Karpas-422 (cell line): ENCODE measurements at places on chromosomes 5 and 9. TPM values are rescaled to one million over a fixed set of nuclear protein-coding genes. Genes with fewer than 3 reads are reported as not detected.
A peak's percentile ranks its signal among the peaks of the same experiment; 100 is the strongest.

DNA sequence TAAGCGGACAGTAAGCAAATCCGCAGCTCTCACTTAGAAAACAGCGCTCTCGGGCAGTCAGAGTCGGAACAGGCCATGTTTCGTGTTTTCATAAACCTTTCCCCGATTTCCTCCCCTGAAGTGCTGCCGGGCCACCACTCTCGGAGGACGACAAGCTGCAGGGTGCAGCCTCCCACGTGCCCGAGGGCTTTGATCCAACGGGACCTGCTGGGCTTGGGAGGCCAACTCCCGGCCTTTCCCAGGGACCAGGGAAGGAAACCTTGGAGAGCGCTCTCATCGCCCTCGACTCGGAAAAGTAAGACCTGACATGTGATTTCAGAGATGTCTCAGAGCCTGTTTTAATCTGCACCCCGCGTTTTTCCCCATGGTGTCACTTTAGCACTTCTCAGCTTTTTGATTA lies 99.8 kb upstream of the CACNA1B start:
- no peak overlapping the region for H3K4me3 ChIP-seq
- H3K36me3 ChIP-seq: peaks cover 13% of the 10 kb centered on the region; the same call in 1 of the 2 replicates
- no peaks in the 10 kb centered on the region for H3K27me3 ChIP-seq
- no peaks in the 10 kb centered on the region for H3K4me1 ChIP-seq
- no peak overlapping the region for H3K27ac ChIP-seq

Gene INSL4
- total RNA-seq: not detected in 2 replicates

GRCh38 chr5:40385544-40385943 lies 294.2 kb upstream of the PTGER4 start:
- H3K27ac ChIP-seq: no peak overlapping the region
- no peak overlapping the region for H3K4me3 ChIP-seq
- DNase-seq: no peak
- H3K36me3 ChIP-seq: no peaks in the 10 kb centered on the region

DNA sequence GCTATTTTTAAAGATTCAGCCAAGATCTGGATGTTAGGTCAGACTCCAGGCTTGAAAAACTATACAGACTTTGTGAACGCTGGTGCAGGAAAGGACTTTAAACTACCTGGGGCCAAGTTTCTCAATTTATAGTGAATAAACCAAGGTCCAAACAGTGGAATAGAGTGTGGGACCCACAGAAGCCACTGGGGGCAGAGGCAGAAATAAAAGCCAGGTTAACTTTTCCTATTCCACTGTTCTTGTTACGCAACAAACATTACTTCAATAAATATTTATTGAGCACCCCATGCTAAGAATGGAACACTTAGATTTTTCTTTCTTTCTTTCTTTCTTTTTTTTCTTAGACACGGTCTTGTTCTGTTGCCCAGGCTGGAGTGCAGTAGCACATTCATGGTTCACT lies 11.0 kb upstream of the HAVCR1 start:
- H3K27ac ChIP-seq: no peak overlapping the region
- no peaks in the 10 kb centered on the region for H3K36me3 ChIP-seq
- H3K4me3 ChIP-seq: no peak overlapping the region
- no peaks in the 10 kb centered on the region for H3K4me1 ChIP-seq

GRCh38 chr5:5792106-5792505 lies 369.6 kb downstream of the ICE1 start:
- no peaks in the 10 kb centered on the region for H3K36me3 ChIP-seq
- no peak overlapping the region for H3K4me3 ChIP-seq
- no peak for DNase-seq
- H3K27me3 ChIP-seq: no peaks in the 10 kb centered on the region
- no peaks in the 10 kb centered on the region for H3K4me1 ChIP-seq

DNA sequence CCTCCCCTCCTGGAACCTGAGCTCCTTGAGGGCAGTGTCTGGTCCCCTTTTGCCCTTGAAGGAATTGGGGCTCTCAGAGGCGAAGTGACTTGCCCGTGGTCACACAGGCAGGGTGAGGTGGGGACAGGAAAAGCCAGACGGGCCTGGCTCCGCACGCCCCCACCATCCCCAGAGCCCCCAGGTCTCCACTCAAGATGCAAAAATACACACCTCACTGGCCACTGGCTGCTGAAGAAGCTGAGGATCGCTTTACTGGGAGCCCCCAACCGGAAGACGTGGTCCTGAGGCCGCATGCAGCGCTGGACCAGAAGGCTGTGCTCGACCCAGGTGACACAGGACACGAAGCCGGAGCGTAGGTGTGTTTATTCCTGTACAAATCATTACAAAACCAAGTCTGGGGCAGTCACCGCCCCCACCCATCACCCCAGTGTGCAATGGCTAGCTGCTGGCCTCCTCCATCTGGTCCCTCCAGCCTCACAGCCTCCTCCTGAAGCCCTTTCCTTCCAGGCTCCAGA lies 7.6 kb upstream of the AK1 start:
- peaks cover 11% of the 10 kb centered on the region for H3K36me3 ChIP-seq
- H3K4me1 ChIP-seq: no peaks in the 10 kb centered on the region
- no peak for DNase-seq
- no peak overlapping the region for H3K4me3 ChIP-seq
- H3K27me3 ChIP-seq: no peaks in the 10 kb centered on the region
- H3K27ac ChIP-seq: no peak overlapping the region

DNA sequence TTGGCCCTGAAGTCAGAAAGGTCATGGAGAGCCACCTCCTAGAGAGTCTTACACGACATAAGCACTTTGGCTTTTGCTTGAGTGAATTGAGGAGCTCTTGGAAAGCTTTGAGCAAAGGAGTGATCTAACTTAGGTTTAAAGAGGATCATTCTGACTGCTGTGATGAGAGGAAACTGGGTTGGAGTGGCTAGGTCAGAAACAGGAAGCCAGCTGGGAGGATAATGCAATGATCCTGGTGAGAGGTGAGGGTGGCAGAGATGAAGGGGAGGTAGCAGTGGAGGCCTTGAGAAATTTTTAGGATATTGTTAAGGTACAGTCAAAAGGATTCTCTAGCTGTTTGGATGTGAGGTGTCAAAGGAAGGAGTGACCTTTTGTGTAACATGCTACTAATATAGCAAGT lies 32.2 kb upstream of the ROPN1L start:
- H3K27me3 ChIP-seq: no peaks in the 10 kb centered on the region
- no peak for DNase-seq
- no peaks in the 10 kb centered on the region for H3K4me1 ChIP-seq
- H3K27ac ChIP-seq: no peak overlapping the region
- no peak overlapping the region for H3K4me3 ChIP-seq
- peaks cover 48% of the 10 kb centered on the region for H3K36me3 ChIP-seq

DNA sequence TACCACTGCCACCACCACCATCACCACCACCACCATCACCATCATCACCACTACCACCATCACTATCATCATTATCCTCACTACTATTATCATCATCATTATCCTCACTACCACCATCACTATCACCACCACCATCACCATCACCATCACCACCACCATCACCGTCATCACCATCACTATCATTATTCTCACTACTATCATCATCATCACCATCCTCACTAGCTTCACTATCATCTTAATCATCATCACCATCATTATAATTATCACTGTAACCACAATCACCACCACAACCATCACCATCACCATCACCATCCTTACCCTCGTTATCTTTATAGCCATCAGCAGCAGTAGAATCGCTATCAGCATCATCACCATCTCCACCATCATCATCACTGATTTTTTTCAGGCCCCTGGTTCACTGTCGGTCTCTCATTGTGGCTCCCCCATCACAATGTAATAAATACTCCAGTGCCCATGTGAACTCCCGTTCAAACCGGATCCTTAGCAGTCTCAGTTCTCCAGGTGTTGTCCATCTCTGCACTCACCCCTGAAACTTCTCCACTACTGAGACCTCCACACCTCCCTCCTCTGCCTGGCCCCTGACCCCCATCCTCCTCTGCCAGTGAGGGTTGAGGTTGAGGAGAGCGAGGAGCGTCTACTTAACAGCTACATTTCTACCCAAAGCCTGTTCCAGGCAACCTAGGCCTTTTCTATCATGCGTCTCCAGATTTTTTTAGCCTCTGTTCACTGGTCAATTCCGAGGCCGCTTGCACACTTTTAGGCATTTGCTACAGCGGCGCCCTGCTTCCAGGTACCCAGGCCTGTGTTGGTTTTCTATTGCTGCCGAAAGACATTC lies 238.2 kb downstream of the PBX3 start:
- no peak for DNase-seq
- no peaks in the 10 kb centered on the region for H3K4me1 ChIP-seq
- no peaks in the 10 kb centered on the region for H3K36me3 ChIP-seq
- H3K27ac ChIP-seq: no peak overlapping the region

Gene CCDC187
- total RNA-seq: 0.34 and 0.43 TPM in 2 replicates

Gene GABRP
- not detected in 2 replicates for total RNA-seq

Gene KYAT1
- total RNA-seq: 26.8 and 31.3 TPM in 2 replicates

Gene PCDHB5
- total RNA-seq: not detected in 2 replicates

- no peak overlapping the region for H3K4me3 ChIP-seq
- DNase-seq: no peak
- H3K4me1 ChIP-seq: no peaks in the 10 kb centered on the region
- H3K36me3 ChIP-seq: no peaks in the 10 kb centered on the region
- H3K27me3 ChIP-seq: peaks cover 2% of the 10 kb centered on the region; the same call in 1 of the 2 replicates
Observed at GRCh38 chr5:54669845-54670244, 152.3 kb downstream of the SNX18 start.

Gene ARL14EPL
- total RNA-seq: not detected in 2 replicates

DNA sequence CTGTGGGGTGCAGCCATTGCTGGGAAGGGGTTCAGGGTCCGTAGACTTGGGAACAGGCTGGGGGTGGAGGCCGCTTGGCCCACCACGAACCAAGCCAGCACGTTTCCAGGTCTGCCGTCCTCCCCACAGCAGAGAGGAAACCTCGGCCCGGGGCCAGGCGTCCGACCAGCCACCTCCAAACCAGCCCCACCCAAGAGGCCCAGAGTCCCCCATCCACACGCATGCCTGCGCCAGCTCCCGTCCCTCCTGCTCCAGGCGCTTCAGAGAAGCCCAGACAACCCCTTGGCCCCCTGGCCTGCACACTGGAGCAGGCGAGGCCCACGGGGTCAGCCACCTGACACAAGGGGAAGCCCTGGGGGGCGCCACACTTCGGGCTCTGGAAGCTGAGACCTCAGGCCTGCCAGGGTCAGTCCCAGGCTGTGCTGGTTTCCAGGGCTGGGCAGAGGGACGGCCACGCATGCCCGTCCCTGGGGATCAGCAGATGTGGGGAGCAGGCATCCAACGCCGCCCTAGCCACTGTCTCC lies 6.3 kb downstream of the DNLZ start:
- no peak overlapping the region for H3K27ac ChIP-seq
- DNase-seq: no peak
- no peaks in the 10 kb centered on the region for H3K27me3 ChIP-seq
- no peaks in the 10 kb centered on the region for H3K36me3 ChIP-seq
- peaks cover 34% of the 10 kb centered on the region for H3K4me1 ChIP-seq

Gene PCDHGB5
- 17.0 and 26.4 TPM in 2 replicates for total RNA-seq

Gene TMEM8B
- 2.9 and 3.0 TPM in 2 replicates for total RNA-seq

- no peaks in the 10 kb centered on the region for H3K4me1 ChIP-seq
- no peak overlapping the region for H3K27ac ChIP-seq
- DNase-seq: no peak
- no peak overlapping the region for H3K4me3 ChIP-seq
- H3K27me3 ChIP-seq: no peaks in the 10 kb centered on the region
Observed at GRCh38 chr9:78746010-78746409, 449.1 kb downstream of the PSAT1 start.

Gene NELFB
- 17.8 and 42.7 TPM in 2 replicates for total RNA-seq

GRCh38 chr9:89676281-89676680 lies 71.5 kb downstream of the GADD45G start:
- no peaks in the 10 kb centered on the region for H3K27me3 ChIP-seq
- DNase-seq: no peak
- no peaks in the 10 kb centered on the region for H3K36me3 ChIP-seq

Gene OGN
- 3.3 and 16.4 TPM in 2 replicates for total RNA-seq

DNA sequence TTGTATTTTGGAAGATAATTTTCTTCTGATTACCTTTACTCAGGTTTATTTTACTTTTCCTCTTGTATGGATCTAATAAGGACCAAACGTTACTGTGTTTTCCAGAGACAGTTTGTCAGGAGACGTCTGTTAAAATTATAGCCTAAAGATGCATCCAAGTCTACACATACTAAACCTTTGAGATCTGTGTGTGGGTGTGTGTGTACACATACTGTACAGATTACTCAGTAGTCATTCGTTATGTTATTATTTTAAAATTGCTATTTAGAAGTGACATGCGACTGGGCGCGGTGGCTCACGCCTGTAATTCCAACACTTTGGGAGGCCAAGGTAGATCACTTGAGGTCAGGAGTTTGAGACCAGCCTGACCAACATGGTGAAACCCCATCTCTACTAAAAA lies 51.6 kb upstream of the CNTLN start:
- no peak overlapping the region for H3K27ac ChIP-seq
- no peaks in the 10 kb centered on the region for H3K36me3 ChIP-seq
- no peaks in the 10 kb centered on the region for H3K27me3 ChIP-seq
- DNase-seq: no peak
- H3K4me1 ChIP-seq: no peaks in the 10 kb centered on the region
- no peak overlapping the region for H3K4me3 ChIP-seq

Gene SPINK4
- total RNA-seq: not detected in 2 replicates

DNA sequence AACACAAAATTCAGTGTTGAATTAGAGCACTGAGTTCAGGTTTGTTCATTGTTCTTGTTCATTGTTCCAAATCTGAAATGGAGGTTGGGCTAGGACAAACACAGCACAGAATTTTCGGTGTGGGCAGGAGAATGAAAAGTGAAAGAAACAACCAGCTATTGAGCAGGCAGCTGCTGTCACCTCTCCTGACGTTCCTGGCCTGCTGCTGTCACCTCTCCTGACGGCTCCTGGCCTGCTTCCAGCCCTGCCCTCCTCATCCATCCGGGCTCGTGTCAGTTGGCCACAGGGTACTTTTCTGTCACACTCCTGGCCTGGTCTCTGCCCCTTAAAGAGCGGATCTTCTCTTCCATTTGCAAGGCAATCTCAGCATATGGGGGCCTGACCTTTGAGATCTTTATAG lies 45.2 kb upstream of the CKMT2 start:
- H3K4me3 ChIP-seq: no peak overlapping the region
- H3K36me3 ChIP-seq: no peaks in the 10 kb centered on the region
- DNase-seq: no peak
- peak overlapping the region; percentile 29 for H3K27ac ChIP-seq
- no peaks in the 10 kb centered on the region for H3K27me3 ChIP-seq

GRCh38 chr5:42035526-42035925 lies 110.4 kb downstream of the FBXO4 start:
- H3K27me3 ChIP-seq: no peaks in the 10 kb centered on the region
- no peak for DNase-seq
- H3K36me3 ChIP-seq: no peaks in the 10 kb centered on the region
- no peaks in the 10 kb centered on the region for H3K4me1 ChIP-seq
- no peak overlapping the region for H3K4me3 ChIP-seq
- H3K27ac ChIP-seq: no peak overlapping the region

- H3K27me3 ChIP-seq: no peaks in the 10 kb centered on the region
- no peaks in the 10 kb centered on the region for H3K4me1 ChIP-seq
- no peak for DNase-seq
Observed at GRCh38 chr9:21559402-21560280, 77.5 kb upstream of the IFNE start.

Gene PTGES
- total RNA-seq: not detected in 2 replicates

DNA sequence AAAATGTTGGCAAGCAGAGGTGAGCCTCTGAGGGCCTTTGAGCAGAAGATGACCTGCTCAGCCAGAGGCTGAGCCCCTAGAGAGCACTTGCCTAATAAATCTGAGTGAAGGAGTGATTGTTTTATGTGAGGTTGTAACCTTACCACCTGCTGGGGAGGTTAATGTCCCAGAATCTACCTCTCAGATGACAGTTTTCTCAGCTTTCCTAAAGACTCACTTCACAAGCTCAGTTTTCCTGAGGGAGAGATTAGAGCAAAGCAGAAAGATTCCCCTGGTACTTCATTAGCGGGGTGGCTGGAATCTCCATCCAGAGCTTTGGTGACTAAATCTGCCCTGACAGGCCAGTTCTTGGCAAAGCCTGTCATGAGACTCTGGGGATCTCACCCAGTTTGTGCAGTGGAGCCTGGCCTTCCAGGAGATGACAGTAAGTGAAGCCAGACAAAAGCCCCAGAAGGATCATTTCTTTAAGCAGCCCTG lies 48.8 kb upstream of the GALNT10 start:
- DNase-seq: no peak
- no peaks in the 10 kb centered on the region for H3K27me3 ChIP-seq
- H3K36me3 ChIP-seq: no peaks in the 10 kb centered on the region
- H3K4me1 ChIP-seq: no peaks in the 10 kb centered on the region
